ENCODE measurements at places on chromosomes 6 and 20.
A peak's percentile ranks its signal among the peaks of the same experiment; 100 is the strongest.

DNA sequence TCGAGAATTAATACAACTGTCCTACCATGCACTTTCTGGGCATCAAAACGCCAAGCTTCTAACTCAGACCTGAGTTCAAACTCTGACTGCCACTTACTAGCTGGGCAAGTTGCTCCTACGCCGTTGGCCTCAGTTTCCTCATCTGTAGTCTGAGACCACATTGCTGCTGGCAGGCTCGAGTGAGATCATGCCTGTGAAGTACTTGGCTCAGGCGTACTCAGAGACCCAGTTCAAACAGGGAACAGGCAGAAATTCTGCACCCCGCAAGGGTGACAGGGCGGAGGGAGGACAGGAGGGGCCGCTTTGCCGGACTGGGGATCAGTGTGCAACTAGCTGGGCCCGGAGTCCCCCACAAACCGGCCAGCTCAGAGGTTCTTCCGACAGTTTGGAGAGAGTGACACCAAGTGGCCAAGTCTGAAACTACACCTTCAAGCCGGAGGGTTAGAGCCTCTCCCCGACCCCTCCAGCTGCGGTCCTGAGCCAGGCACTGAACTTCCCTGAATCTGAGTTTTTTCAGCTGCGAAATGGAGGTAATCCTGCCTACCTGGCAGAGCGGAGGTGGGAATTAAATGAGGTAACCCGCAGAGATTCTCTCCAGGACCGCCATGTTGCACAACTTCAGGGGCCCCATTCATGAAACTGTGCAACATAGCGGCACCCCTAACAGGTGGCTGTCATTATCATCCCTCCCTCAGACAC is 46.0 kb upstream of the PTPN1 start:
- DNase-seq, result peak; percentile 60

DNA sequence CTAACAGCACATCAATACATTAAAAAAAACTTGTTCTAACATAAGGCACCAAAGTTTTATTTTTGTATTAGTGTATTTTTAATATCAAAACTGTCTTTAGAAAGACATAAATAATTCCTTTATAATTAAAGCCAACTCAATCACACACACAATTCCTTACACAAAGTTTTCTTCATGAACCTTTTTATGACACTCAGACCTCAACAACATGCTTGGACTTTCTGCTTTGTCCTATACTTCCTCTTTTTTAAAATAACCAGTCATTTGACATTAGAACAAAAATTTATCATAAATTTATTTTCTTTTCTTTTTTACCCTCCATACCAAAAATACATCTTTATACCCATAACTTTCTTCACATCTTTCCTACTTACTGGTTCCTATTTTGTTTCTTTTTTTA is 292.0 kb upstream of the ARID1B start:
- DNase-seq, result no peak

DNA sequence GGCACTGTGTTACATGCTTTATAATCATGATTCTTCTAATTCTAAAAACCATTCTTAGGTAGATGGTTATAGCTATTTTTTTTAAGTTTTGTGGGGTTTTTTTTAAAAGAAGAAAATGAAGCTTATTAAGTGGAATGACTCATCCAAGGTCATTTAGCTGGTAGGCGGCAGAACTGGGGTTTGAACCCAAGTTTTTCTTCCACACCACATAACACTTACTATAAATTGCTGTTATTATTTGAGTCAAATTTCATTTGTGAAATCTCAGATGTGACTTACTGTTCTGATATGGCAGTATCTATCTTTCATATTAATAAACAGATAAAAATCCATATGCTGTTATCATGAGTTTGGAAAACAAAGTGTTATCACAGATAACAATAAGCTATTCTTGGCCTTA is 10.4 kb upstream of the COL10A1 start:
- DNase-seq, result no peak

GRCh38 chr20:23308024-23308423 is 42.6 kb upstream of the NXT1 start:
- no peak for DNase-seq

DNA sequence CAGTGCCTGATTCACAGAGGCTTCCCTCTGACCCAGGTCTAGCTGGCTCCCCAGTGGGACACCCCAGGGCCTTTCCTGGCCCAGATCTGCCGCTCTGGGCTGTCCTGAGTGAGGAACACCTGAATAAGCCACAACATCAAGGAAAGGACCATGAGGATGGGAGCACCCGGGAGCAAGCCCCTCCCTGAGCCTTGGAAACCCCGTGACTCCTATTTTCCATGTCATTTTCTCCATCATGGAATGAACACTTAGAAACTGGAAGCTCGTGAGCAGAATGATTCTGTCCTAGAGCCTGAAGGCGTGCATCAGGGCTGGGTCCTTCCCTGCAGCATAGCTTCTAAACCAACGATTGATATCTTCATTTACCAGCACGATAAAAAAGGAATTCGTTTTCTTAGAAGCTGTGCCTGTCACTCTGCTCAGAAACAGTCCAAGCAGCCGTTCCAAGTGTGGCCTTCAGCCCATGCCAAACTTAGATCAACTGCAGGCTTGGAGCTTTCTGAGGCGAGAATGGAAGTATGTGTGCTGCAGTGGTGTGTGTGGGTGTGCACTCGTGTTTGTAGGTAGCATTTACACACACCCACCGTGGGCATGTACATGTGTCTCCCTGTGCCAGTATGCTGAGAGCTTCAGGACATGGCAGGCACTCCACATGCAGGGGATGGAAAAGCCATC is 83.2 kb upstream of the FOXC1 start:
- no peak for DNase-seq

DNA sequence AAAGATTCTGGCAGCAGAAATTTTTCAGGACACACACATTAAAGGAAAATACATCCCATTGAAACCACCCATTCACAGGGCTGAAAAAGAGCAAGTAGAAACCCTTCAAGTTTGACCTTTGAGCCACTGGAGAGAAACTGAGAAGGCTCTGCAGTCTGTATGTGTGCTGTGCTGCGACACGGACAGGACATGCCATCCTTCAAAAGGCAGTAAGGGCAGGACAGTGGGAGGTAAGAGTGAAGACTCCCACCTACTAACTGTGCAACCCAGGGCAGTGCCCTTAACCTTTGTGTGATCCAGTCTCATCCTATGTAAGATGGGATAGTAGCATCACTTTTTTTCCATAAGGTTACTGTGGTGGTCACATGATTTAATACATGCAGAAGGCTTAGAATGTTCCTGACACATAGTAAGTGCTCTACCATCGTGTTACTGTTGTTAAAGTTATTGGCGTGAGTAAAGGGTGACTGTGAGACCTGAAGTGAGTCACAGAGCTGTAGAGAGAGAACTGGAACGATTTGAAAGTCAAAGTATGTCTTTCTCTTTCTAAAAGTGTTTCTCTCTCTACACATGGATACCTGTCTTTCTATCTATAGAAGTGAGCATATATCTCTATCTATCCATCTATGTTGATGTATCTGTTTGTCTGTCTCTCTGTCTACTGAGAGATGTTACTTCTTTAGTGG is 153.7 kb upstream of the OLIG3 start:
- DNase-seq, result no peak

GRCh38 chr6:43978473-43979346 is 148.5 kb downstream of the MRPL14 start:
- DNase-seq, result peak; percentile 65

DNA sequence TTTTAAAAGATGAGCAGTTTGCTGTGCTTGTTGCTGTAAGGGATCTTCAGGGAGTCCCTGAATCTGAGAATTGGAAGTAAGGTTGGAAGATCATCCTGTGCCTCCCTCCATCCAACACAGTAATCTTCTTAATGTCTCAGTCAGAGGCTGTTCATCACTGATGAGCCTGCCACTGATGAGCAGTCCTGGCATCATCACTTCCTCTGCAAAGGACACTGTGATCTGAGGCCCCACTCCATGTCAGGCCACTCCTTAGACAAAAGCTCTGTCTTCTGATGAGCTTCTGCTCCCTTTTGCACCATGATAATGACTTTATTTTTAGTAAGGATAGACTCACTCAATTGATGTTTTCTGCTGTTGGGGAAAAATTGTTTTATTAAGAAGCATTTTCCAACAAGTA is 121.0 kb downstream of the UST start:
- no peak for DNase-seq

DNA sequence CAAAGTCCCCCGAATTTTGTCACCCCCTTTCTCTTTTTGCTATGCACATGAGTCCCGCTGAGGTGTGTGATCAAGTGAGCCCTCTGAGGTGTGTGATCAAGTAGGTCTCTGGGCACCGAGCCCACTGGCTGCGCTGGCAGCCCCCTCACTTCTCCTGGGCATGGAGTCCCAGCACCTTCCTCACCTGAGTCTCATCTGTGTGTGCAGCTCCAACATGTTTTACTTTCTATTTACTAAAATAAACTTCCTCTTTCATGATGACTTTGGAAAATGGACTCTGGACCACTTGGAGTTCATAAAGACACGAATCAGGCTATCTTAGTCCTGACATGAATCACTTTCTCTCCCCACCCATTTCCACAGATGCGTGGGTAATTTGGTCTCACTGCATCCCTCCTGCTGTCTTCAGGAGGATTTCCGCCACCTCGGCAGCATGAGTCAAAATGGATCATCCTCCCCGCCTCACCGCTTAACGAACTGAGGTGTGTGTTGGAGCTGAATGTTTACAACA is 39.8 kb downstream of the PRDM1 start:
- no peak for DNase-seq

- DNase-seq, result peak; percentile 17
Measured at GRCh38 chr6:3165631-3166534, 8.5 kb upstream of the TUBB2A start.

DNA sequence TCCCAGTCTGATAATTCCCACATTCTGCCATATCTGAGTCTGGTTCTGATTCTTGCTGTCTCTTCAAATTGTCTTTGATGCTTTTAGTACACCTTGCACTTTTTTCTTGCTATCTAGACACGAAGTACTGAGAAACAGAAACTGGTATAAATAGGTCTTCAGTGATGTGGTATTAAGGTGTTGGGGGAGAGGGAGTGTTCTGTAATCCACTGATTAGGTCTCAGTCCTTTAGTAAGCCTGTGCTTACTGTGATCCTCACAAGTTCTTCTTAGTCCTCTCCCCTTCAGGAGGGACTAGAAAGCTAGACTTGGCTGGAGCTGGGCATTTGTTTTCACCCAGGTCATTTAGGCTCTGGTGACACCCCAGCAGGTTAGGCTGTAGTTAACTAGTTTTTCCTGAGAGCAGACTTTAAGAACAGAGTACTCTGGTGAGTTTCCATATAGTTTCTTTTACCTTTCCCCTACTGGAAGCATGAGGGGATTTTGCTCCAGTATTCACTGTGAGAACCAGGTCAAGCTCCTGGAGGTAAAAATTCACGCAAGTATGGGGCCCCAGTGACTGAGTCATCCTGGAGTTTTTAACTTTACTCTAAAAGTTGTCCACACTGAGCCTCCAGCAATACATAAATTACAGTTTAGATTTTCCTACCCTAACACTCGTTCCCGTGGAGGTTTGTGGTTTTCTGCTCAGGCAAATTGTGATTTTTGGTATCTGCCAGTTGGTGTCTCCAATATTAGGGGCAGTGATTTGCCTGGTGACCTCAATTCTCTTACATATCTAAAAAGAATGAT is 154.6 kb downstream of the CDKAL1 start:
- DNase-seq, result peak; percentile 23

GRCh38 chr6:118935331-118935668 is 341 bp upstream of the MCM9 start:
- no peak for DNase-seq

- no peak for DNase-seq
Measured at GRCh38 chr6:35386989-35387388, 44.6 kb downstream of the PPARD start.

DNA sequence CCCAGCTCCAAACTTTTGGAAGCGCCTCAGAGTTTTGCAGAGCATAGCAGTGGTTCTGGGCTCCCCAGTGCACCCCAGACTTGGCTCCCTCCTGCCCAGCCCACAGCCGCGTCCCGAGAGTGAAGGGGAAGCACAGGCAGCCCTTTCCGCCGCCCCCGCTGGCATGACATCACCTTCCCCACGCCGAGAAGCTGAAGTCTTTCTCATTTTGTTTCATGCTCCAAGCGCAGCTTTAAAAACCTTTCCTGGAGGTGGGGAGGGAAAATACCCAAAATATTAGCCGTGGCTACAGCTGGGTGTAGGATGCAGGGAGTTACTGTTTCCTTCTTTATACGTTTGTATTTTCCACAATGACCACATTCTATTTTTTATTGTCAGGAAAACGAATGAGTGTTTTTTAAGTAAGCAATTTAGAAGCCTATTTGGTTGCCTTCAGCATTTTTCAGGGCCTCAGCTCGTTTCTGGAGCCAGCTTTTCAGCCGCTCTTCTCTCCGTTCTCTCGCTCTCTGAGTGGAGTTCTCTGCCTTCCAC is 72.9 kb downstream of the SNX5 start:
- DNase-seq, result no peak

GRCh38 chr20:37238935-37239451 is 22.6 kb downstream of the GHRH start:
- no peak for DNase-seq

DNA sequence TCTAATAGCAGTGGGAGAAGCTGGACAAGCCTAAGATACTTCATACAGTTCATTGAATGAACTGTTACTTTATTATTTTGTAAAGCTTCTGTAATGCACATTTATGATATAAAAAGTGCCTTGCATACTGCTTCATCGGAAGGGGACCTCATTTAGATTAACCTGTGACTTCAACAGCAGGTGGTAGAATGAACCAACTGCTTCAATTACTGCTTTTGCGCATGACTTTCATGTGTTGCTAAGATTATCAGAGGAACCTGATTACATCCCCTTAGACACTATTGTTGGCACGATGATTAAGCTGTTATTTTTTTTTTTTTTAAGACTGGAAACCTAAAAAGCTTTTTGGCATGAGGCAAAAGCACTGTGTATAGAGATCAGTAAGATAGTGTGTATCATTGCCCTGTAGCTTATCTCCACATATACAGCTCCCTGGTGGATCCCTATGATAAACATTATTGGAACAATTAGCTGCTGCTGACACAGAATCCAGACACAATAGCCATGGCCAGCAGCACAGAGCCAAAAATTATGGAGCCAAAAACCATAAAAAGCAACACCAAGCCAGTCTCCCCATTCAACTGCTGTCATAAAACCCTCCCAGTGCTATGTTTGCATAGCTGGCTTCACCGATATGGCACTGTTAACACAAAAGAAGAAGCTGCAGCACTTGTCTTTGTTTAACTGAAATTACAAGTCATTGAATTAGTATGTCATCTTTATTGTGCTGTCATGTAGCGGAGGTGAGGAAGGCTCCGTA is 731.6 kb upstream of the MMS22L start:
- DNase-seq, result no peak

DNA sequence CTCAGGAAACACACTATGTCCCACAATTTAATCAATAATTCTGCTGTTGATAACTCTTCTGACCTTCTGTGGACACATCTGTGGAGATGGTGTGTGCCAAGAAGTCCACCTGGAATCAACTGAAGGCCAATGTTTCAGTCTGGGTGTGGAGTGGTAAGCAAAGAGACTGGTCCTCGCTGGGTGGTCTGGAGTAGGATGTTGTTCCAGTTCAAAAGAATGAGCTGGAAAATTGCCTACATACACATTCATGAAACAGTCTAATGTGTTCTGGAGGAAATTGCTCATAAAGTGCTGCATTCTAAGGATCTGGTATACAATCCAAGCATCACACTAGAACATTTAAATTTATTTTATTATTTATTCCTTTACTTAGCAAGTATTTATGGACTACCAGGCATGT is 33.9 kb upstream of the TBX18 start:
- DNase-seq, result peak; percentile 31
